ENCODE measurements at places on chromosomes 2 and 18. TPM values are rescaled to one million over a fixed set of nuclear protein-coding genes. Genes with fewer than 3 reads are reported as not detected.

GRCh38 chr2:151049746-151050145 is 211.9 kb downstream of the RBM43 start:
- DNase-seq = no peak

Gene PDE1A
- total RNA-seq = 10.1 TPM

Gene RGPD4
- total RNA-seq = 0.05 TPM

- DNase-seq = no peak
Measured at GRCh38 chr2:200756618-200757321, 54.9 kb upstream of the BZW1 start.

Gene POMC
- 3.4 TPM for total RNA-seq
